GM12865 (cell line): ENCODE measurements at places on chromosomes 1 and 21.

DNA sequence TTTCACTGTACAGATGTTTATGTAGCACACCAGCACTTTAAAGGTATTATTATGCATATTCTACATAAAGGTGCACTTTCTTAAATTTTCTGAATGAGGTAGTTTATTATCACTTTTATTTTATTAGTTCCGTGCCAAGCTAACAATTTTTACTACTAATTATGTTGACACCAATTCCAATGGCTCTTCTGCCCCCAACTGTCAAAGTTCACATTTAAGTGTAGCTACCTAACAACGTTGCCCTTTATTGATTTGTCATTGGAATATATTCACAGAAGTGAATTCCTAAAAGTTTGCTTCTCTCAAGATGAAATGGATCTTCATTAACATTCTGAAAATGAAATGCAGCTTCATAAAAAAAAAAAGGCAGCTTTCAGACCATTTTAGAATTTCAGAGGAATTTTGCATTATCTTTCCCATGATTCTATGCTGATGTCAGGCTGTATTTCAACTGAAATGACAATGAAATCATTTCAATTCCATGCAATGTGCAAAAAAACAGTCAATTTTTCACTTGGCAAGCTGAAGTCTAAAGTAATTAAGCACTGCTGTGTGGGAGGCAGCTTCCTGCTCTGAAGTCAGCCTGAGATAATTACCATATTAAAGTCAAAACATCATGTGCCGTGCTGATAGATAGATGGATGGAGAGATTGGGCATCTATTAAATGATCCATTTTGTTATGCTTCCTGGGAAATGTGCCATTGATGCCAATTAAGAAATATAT lies 229.2 kb downstream of the TTLL7 start:
- no peak for DNase-seq

- peak; percentile 26 for DNase-seq
Measured at GRCh38 chr1:230125640-230126528, 58.8 kb downstream of the GALNT2 start.

DNA sequence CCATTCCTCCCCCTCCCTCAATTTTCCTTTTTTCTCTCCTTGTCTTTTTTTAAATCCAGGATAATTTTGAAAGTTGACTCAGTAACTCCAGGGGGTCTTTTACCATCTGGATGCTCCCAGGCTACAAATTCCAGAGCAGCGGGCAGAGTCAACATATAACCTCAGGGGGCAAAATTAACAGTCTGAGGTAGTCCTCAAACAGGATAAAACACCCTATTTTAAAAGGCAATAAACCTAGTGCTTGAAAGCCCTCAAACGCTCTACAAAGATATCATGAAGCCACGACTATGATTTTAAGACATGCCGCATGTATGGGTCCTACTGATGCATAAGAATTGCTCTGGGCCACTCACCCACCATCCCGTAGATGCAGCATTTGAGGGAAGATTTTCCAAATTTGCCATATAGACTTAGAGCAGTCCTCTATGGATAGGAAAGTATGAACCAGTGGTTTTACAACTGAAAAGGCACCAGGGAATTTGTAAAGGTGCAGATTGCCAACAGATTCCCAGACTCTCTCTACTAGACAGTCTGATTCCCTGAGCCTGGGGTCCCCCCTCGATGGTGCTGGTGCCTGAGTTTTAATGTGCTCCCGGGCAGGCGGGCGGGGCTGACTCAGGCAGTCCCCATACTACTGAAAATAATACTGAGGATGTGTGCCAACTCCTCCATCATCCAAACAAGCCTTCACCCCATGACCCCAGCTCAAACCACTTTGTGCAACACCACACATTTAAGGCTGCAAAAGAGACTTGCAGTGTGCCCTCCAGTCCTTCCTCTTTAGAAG lies 37.2 kb downstream of the PTPN14 start:
- no peak for DNase-seq

GRCh38 chr1:168788258-168788657 lies 59.3 kb upstream of the DPT start:
- DNase-seq, result no peak

GRCh38 chr21:33684923-33685560 lies 42.7 kb downstream of the ITSN1 start:
- DNase-seq, result peak; percentile 40

GRCh38 chr1:193685986-193686385 lies 499.6 kb upstream of the B3GALT2 start:
- no peak for DNase-seq

DNA sequence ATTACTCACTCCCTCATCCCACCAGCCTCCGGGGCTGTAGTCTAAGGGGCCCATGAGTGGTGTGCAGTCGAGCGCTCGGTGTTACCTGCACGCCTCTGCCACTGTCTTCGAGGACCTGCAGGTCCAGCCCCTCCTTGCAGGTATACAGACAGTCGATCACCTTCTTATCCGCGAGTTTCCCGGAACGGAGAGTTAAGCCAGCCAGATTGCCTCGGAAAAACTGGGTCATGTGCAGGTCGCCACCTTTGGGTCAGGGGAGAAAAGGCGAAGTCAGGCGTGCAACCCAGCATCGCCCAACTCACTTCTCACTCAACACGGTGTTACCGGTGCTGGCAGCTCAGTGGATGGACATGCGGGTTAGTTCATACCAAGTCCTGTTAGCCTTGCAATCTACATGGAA lies 84.3 kb downstream of the PIK3CD start:
- DNase-seq, result no peak

DNA sequence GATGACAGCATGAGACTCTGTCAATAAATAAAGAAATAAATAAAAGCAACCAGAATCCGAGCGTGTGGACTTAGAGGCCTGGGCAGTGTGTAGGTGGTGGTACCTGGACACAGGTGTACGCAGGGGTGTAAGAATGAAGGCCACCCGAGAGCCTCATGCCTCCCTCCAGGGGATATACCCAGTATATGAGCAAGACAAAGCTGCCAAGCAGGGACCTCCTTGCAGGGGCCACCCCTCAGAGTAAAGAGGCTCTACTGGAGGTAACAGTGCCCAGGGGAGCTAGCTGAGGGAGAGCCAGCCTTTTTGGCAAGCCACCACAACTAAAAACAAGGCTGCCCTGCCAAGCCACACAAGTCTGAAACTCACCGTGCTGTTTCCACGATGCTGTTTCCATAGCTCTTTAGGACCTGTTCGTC lies 179.2 kb upstream of the RAB4A start:
- DNase-seq, result no peak

GRCh38 chr1:231094421-231094820 lies 54.4 kb upstream of the FAM89A start:
- no peak for DNase-seq

DNA sequence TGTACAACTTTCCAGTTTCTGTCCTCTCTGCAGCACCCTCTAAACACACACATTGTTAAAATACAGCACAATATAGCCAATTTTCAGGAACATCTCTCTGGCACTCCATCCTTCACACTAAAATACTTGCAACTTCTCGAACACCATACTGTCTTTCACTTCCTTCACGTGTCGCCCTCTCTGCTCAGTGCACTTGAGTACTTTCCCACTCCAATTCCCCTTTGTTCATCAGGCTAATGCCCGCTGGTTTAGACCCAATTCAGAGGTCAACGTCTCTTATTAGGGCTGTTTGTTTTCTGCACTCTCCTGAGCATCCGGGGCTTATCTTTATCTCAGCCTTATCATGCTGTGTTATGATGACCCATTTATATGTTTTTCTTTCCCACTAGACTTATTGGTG lies 238.2 kb upstream of the SGIP1 start:
- no peak for DNase-seq

DNA sequence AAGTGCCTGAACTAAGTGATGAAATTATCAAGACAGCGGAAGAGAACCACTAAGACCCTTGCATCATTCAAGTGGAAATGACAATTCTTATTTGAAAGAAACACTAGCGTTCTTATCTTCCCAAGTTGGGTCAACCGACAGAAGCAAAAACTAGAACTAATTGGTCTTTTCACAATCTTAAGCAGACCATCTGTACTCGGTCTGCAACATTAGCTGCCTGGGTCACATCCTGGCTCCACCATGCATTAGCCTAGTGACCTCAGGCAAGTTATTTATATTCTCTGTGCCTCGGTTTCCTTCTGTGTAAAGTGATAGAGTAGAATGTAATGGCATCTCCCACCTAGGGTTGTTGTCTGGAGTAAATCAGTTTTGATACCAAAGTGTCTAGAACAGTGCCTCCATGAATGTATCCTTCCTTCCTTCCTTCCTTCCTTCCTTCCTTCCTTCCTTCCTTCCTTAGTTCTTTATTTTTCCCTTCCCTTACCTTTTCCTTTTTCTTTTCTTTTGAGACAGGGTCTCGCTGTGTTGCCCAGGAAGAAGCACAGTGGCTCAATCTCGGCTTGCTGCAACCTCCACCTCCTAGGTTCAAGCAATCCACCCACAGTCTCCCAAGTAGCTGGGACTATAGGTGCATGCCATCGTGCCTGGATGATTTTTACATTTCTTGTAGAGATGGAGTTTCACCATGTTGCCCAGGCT lies 6.0 kb downstream of the COLGALT2 start:
- no peak for DNase-seq
